ENCODE measurements at places on chromosomes 5 and 9. TPM values are rescaled to one million over a fixed set of nuclear protein-coding genes. Genes with fewer than 3 reads are reported as not detected.
A peak's percentile ranks its signal among the peaks of the same experiment; 100 is the strongest.

DNA sequence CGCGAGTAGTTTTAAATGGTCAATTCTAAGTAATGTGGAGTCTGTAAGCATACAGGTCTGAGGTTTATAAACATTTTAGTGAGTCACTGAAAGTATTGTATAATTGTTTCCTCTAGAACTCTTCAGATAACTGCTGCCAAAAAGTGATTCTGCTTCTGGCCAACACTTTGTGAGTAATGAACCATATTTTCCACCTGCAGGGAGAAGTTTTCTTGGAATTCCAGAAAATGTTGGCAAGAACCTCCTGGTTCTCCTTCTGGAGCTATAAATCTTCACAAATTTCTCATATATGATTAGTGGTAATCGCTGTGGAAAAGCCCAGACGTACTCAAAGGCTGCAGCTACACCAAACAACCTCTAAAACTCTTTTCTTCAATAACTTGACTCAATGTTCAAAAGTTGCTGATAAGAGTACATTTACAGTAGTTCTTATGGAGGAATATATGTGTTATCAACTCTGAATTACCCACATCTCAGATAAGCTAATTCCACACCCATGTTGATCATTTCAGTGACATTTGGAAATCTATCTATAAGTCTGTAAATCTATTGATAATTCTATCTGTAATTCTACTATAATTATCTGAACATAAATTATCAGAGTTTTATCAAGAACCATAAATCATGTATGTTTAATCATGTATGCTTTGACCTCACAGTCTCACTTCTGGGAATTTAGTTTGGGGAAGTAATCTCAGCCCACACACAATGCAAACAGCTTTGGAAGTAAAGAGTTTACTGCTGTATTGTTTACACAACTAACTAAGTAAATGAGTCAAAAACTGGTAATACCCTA lies 74.1 kb downstream of the FNBP1 start:
- DNase-seq: peak; percentile 8

CCL27 gene
- total RNA-seq: not detected

TRUB2 gene
- 22.3 TPM for total RNA-seq

- peak; percentile 30 for DNase-seq
Observed at GRCh38 chr5:178429156-178429468, 161.1 kb downstream of the COL23A1 start.

SLC25A48 gene
- not detected for total RNA-seq

GFPT2 gene
- 0.15 TPM for total RNA-seq

- DNase-seq: no peak
Observed at GRCh38 chr5:54514841-54515432, 2.6 kb upstream of the SNX18 start.

- DNase-seq: no peak
Observed at GRCh38 chr9:74496406-74496805, 729 bp upstream of the RORB start.

- DNase-seq: no peak
Observed at GRCh38 chr5:67493676-67494075, 297.1 kb upstream of the CD180 start.

DNA sequence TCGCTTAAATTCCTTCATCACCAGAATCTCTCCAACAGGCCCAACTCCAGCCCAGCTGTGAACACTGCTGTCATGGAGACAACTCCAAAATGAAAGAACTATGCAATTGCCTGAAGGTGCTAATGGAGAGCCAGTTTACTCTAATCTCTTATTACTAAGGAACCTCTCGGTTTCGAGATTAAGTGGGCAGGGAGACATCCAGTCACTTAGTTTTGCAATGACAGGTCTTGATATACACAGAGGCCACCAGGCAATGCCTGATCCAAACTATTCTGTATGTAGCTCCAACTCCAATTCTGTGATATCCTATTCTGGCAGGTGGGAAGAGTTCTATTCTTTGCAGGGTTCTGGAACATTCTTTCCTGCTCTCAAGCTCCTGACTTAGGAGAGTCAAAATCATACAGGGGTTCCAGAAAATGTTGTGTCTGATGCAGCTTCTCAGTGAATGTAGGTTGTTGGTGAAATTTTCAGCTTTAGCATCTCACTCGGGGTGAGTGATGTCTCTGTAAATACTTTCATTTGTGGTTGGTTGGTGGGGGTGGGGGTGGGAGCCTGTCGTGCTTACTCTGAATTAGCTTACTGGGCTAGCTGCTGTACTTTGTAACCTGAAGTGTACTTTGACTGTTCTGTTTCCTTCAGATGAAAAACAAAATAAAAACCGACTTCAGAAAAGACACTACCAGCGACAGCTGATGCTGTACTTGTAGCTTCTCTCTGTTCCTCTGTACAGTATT lies 170.9 kb downstream of the PALM2AKAP2 start:
- no peak for DNase-seq

ECSCR gene
- total RNA-seq: 0.29 TPM

NSMF gene
- 42.1 TPM for total RNA-seq

DNA sequence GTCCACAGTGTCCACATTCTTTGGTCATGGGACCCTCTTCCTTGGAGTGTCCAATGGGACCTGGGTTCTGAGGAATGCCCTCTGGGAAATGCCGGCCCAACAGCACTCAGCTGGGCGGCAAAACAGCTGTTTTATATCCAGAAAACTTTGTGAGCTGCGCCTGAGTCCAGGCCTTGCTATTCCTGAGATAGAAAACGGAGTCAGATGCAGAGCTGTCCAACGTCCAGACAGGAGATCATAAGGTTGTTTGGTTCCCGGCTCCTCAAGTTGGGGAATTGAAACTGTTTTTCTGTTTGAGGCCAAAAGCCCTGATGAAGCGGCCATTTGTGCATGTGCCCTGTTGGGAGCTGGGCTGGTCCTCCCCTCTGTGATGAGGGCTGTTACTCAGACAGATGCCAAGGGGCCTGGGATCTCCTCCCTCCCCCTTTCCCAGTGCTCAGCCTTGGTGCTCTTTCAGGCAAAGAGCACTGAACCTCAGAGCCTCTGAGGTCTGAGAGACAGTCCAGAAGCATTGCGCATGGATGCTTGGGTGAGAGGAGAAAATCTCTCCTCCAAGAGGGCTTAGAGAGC lies 66.6 kb upstream of the GARNL3 start:
- no peak for DNase-seq

GRCh38 chr9:72334658-72335337 lies 30.2 kb downstream of the ZFAND5 start:
- no peak for DNase-seq

PCDHGA11 gene
- total RNA-seq: not detected

- peak; percentile 49 for DNase-seq
Observed at GRCh38 chr9:86098824-86099700, at the start of gene GOLM1. Gene GOLM1 (minus strand): TSS chr9:86099558. CDS start chr9:86079320, 20,238 bp downstream.

KIAA0825 gene
- 2.7 TPM for total RNA-seq

DNA sequence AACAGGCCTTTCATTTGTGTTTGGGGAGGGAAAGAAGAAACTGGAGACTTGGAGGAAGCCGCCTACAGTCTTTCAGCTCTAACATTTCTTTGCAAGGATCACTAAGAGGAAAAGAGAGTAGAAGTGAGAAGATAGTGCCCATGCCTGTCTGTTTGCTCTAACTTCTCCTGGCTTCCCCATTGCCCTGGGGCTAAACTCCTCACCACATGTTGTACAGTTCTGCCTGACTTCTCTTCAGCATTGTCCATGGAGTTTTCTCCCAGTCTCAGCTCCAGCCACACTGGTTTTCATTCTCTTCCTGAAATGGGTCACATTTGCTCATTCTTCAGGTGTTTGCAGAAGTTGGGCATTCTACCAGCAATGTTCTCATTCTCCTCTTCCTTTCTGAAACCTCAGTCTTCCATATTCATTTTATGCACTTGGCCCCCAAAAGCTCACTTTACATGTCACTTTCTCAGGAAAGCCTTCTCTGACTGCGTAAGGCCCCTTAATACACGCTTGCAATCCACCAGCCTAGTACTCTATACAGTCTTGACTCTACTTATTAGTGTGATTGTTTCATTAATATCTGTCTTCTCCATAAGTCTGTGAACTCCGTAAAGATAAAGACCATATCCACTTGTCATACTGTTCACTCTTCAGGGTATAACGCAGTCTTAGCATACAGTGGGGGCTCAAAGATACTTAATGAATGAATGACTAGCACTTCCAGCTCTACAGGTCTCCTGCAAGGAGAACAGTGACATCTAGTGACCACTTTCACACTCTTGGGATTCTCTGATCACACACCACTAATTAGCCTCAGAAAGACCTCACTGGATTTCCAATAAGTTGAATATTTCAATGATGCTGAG lies 40.2 kb upstream of the TRIM32 start:
- no peak for DNase-seq

DNA sequence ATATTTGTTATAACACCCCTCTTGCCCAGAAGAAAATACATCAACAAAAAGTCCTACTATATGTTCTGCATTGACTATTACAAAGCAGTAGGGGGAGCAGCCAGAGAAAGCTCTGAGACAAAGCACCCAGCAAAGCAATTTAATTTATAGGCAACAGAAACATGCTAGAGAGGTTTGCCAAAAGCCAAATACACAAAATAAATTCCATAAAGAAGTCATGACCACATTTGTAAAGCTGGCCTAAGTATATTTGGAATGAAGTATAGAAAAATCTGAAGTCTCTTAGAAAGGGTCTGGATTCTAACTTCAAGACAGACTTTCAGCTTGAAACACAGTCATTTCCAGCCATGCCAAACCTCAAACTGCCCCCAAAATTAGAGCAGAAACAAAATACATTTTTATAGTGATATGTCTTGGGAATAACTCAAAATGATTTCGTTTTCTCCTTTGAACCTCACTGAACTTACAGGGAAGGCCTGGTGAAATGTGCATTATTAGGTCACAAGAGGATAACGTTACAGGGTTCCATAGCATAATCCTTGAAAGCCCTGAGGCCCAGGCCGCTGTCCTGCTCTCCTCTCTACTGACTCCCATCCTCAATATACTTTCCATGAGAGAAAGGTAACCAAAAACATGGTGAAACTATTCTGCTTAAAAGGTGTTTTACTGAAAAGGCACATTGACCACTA lies 451.8 kb downstream of the RAB3C start:
- DNase-seq: peak; percentile 49

GRCh38 chr5:9545992-9546851 lies at the start of gene SEMA5A:
Gene SEMA5A (minus strand): TSS chr5:9546075. CDS start chr5:9379946, 166,129 bp downstream.
- DNase-seq: no peak

DNA sequence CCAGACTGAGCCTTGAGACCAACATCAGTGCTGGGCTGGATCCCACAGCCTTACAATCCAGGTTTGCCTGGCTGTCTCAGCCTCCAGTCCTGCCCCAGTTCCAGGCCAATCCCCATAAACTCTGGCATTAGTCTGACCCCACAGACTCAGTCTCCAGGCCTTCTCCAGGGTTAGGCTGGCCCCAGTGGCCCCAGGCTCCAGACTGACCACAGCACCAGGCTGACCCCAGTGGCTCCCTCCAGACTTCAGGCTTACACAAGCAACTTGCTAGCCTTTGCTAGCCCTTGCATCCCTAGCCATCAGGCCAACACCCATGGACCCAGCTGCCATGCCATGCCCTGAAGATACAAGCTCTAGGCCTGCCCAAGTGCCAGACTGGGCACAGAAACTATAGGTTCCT lies 1326.0 kb upstream of the C9orf72 start:
- no peak for DNase-seq

TXNDC8 gene
- total RNA-seq: not detected

DNA sequence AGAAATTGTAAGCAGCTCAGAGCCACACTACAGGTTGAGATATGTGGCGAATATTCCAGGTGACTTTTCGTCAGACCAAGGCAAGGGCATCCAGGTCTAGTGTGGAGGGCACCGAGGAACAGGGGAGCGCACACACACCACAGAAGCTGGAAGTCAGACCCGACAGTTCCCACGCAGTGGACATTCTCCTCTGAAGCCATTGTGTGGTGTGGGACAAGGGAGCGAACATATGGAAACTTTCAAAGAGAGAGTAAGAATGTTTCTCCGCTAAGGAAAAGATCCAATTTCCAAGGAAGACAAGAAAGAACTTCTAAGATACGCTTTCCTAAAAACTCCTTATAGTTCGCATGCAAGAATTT lies 141.4 kb upstream of the OTULINL start:
- no peak for DNase-seq

GRCh38 chr9:72540348-72540873 lies 19.0 kb downstream of the TMC1 start:
- DNase-seq: no peak

UNC5A gene
- total RNA-seq: not detected

ZDHHC11 gene
- 10.6 TPM for total RNA-seq

- no peak for DNase-seq
Observed at GRCh38 chr9:89177012-89177943, 1.3 kb downstream of the SHC3 start.

DNA sequence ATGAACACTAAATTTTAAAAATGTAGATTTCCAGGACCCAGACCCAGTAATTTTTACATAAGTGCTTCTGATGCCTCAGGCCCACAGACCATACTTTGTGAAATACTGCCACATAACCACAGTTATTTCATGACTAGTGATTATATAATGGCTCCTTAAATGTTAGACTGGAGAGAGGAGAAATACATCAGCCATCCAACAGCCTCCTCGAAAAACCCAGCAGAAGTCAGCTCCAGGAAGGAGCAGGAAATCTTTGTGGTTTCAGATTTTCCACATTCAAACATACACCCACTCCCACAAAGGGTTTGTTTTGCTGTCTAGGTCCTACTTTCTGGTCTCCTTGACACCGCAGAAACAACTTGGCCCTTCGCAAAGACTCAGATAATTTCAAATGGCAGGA lies 455.2 kb downstream of the DTWD2 start:
- DNase-seq: no peak

FOXD4L6 gene
- not detected for total RNA-seq

FAM153A gene
- 0.54 TPM for total RNA-seq

DNA sequence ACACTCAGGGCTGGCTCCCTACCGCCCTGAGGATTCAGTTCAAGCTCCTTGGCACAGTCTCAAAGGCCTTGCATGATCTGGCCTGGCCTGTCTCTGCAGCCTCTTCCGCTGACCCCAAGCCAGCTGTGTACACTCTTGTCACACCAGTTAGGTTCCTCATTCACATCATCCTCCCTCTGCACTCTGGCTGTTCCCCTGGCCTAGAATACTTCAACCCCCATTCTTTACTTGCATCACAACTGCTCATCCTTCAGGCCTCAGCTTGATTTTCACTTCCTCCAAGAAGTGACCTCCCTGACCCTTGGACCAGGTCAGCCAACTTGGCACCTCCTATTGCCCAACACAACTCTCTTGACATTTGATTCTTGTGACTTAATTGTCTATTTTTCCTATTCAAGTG lies 18.9 kb upstream of the PFDN1 start:
- DNase-seq: no peak

GRCh38 chr5:173880306-173880985 lies 7.7 kb upstream of the CPEB4 start:
- no peak for DNase-seq

DNA sequence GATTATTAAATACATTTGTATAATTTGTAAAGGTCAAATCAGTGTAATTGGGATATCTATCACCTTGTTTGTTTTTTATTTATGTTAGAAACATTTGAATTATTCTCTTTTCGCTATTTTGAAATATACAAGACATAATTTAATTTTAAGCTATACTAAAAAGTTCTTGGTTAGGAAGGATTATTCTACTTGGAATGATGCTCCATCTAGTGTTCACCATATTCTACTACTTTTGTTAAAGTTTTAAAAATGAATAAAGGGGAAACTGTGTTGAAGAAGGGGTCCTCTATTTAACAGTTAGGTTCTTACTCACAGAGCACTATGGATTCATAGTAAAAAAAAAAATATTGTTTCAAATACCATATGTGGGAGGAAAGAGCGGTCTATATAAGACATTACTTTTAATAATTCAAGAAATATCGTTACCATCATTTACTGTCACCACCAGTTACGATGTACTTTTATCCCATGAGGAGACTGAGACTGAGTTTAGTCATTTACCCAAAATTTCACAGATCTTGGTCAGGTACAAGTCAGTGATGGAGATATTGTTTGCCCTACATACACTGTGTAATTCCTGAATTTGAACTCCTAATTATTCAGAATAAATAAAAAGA lies 6.3 kb upstream of the STOM start:
- DNase-seq: no peak

- no peak for DNase-seq
Observed at GRCh38 chr9:123657099-123657498, 272.8 kb downstream of the DENND1A start.

TEX48 gene
- total RNA-seq: 0.73 TPM

Data from activated CD8-positive, alpha-beta memory T cell treated with anti-CD3 and anti-CD28 coated beads, Interleukin-2, amount 10 ng/mL, durations not matched to agents 7 days and 5 days (primary cell).